Activated CD4-positive, alpha-beta T cell treated with anti-CD3 and anti-CD28 coated beads, Interleukin-2, amount 10 ng/mL, durations not matched to agents 7 days and 5 days (primary cell): ENCODE measurements at places on chromosomes 1 and 21.

GRCh38 chr1:226187019-226187322 is 430 bp upstream of the ACBD3 start:
- H3K4me1 ChIP-seq = peaks cover 28% of the 10 kb centered on the region
- H3K27ac ChIP-seq = peak overlapping the region; percentile 96
- H3K27me3 ChIP-seq = no peaks in the 10 kb centered on the region
- peaks cover 9% of the 10 kb centered on the region for H3K36me3 ChIP-seq
- no peak for DNase-seq

- H3K36me3 ChIP-seq = no peaks in the 10 kb centered on the region
- H3K4me3 ChIP-seq = no peak overlapping the region
- peaks cover 39% of the 10 kb centered on the region for H3K4me1 ChIP-seq
- DNase-seq = no peak
- peak overlapping the region; percentile 28 for H3K27ac ChIP-seq
- no peaks in the 10 kb centered on the region for H3K27me3 ChIP-seq
Measured at GRCh38 chr1:159068886-159069285, 7.7 kb downstream of the AIM2 start.

- no peak overlapping the region for H3K27ac ChIP-seq
- H3K4me3 ChIP-seq = no peak overlapping the region
Measured at GRCh38 chr1:201421041-201421440, 489 bp downstream of the TNNI1 start.

DNA sequence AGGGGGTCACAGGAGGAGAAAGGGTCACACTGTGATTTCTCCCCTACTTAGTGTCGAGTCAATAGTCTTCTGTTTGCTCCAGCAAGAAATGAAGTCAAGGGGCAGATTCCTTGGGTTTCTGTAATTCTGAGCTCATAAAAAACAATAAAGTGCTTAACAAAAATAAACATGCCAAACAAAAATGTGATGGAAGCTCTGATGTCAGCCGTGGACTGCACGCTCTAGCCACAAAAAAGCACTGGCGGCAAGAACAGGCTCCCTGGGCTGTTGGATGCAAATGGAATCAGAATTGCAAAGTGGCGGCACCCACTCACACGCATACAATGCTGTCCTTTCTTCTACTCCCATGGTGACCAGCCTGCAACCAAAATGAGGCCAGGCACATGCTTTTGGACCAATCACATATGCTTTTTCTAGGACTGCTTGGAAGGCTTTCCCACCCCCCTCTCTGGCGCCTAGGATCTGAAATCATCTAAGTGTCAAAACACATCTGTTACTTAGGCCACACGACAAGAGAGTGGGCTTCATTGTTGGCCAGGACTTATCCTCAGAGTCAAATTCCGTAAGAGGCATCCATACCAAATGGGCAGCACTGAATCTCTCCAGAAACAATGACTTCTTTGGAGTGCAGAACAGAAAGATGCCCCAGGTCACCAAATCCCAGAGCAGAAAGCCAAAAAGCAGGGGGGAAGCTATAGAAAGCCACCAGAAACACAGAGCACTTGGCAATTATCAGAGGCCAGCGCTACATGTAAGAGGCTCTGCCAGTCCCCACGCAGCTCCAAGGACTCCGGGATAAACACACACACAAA is 9.2 kb downstream of the C1orf198 start:
- H3K4me3 ChIP-seq = no peak overlapping the region
- no peaks in the 10 kb centered on the region for H3K27me3 ChIP-seq
- DNase-seq = no peak
- H3K27ac ChIP-seq = no peak overlapping the region
- peaks cover 9% of the 10 kb centered on the region for H3K4me1 ChIP-seq
- H3K36me3 ChIP-seq = no peaks in the 10 kb centered on the region

DNA sequence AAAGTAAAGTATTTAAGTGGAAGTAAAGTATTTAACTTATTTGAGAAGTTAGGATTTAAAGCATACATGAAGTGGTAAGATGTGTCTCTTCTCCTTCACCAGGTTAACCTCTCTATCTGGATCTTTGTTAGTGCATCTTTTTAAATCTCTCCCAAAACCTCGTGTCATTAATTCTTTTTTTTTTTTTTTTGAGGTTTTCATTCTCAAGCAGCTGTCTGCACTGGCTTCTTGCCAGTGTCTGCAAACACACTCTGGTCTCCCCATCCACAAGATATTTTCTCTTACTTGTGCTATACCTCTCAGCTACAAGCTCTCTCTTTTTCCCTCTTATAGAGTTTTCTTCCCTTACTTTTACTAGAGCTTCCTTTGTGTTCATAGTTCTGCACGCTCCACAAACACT is 49.0 kb downstream of the CLDN17 start:
- no peak overlapping the region for H3K4me3 ChIP-seq
- H3K36me3 ChIP-seq = no peaks in the 10 kb centered on the region
- H3K27me3 ChIP-seq = no peaks in the 10 kb centered on the region
- H3K27ac ChIP-seq = no peak overlapping the region
- DNase-seq = no peak

GRCh38 chr1:89866568-89866967 is 45.7 kb downstream of the LRRC8D start:
- H3K36me3 ChIP-seq = peaks cover 61% of the 10 kb centered on the region
- no peak for DNase-seq
- no peak overlapping the region for H3K4me3 ChIP-seq
- no peak overlapping the region for H3K27ac ChIP-seq
- H3K4me1 ChIP-seq = peaks cover 61% of the 10 kb centered on the region
- no peaks in the 10 kb centered on the region for H3K27me3 ChIP-seq
